ENCODE measurements at places on chromosomes 16 and 17.

DNA sequence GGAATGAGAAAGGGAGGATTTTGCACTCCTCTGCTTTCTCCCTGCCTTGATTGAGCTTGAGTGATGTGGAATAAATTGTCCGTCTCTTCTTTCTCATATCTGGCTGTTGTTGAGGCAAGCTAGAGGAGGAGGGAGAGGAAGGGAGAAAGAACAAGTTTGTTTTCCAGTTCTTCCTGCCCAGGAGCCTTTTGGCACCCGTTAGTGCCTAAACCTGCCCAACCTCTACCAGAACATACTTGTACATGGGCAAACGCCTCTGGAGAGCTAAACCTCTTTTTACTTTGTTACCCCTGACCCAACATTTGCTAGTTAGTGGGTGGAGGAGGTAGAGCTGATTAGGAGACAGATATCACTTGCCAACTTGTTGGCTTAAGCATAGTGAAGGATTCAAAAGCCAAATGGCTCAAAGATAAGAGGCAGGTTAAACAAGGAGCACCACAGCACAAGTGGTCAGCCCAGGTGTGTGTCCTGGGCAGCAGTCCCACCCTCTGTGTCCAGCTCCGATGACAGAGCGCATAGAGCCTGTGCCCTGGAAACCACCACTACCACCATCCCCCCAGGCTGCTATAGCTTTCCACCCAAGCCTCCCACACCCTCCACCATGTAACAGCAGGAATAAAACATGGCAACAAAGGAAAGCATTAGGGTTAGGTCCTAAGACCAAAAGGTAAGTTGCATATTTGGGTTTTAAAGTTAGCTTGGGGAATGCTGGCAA is 6.5 kb downstream of the ODF4 start:
- no peak for DNase-seq

DNA sequence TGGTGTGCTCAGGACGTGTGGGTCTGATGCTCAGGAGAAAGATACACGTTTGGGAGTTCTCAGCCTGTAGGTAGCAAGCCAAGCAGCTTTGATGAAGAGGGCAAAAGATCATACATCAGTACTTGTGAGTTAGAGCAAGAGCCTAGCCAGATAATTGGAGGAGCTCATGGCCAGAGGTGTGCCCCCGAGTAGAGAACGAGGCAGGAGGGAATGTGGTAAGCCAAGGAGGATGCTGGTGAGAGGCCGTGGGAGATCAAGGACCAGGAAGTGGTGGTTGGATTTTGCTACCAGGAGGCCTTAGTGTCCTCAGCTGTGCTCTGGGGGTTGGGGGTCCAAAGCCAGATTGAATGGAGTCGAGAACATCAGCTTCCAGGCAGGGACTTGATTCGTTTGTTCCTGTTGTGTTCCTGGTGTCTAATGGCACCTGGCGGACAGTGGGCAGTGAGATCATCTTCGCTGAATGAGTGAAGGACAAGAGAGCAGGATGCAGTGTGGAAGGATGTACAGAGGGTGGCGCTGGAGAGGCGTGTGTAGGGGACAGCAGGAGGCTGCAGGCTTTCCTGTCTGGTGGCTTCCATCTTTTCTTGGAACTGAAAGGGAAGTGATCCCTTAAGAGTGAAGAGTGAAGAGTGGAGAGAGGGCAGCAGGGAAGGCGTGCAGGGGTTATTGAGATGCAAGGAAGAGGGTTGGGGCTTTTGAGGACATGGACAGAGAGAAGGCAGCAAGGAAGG is 11.6 kb downstream of the FBXL19 start:
- DNase-seq: peak; percentile 27

DNA sequence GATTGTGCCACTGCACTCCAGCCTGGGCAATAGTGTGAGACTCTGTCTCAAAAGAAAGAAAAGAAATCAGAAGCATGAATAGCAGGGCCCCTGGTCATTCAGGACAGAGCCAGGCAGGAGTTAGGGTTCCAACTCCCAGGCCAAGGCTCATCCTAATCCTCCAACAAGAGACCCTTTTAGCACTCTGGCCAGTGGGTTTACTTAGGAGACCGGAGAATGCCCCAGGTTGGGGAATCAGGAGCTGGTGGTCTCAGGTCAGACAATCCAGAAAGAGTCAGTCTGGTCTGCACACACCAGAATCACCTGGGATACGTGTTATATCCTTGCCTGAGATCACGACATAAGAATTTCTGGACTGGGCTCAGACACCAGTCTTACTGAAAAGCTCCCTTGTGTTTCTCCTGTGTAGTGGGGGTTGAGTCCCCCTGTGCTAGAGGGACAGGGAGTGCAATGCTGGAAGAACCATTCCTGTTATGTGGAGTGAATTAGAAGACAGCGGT is 48.7 kb downstream of the CCDC42 start:
- no peak for DNase-seq

DNA sequence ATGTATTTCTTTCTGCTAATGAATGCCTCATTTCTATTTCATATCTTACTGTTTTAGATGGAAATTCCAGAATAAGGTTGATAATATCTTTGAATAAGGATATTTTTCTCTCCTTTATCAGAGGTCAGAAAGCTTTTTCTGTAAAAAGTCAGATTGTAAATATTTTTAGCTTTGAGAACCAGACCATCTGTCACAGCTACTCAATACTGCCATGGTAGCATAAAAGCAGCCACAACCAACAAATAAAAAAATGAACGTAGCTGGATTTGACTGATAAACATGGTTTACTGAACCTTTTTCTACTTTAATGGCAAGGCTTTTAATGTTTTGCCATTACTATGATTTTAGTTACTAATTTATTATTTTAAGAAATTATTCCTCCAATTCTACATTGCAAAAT is 217.4 kb upstream of the COX10 start:
- DNase-seq: no peak

DNA sequence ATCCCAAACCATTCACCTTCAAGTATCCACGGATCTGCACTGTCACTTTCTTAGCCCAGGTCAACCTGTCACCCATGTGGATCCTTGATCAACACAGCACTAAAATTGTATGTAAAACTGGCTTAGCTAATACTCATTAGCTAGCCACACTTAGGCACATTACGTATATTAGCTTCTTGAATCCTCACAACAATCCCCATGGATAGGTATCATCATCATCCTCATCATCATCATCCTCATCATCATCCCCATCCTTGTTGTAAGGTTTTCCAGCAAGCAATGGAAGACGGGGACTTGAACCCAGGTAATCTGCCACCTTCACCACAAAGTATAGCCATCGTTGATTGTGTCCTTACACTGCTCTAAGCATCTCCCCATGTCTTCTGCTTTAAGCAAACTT is 184.3 kb downstream of the XYLT1 start:
- DNase-seq: no peak

DNA sequence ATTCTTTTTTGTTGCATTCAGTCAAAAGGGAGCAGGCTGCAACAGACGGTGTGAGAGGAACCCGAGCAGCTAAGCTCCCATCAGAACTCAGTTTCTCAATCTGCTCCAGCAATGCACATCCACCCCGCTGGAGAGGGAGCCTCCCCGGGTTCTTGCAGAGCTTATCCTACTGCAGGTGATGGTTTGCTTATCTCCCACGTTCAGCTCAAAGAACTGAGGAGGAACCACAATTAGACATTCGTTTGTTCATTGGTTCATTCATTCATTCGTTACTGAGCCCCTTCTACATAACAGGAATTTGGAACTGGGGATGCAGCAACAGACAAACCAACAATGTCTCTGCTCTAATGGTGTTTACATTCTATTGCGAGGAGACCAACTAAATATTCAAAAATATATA is 22.2 kb upstream of the ALOX15 start:
- no peak for DNase-seq
